H9 (cell line): ENCODE measurements at places on chromosomes 7 and 10. TPM values are rescaled to one million over a fixed set of nuclear protein-coding genes. Genes with fewer than 3 reads are reported as not detected.
A peak's percentile ranks its signal among the peaks of the same experiment; 100 is the strongest.

Gene HTR5A
- total RNA-seq: not detected in 2 replicates

Gene PTPRZ1
- 69.5 and 74.2 TPM in 2 replicates for total RNA-seq

Gene HOXA4
- total RNA-seq: not detected in 2 replicates

Gene TEX47
- total RNA-seq: not detected in 2 replicates

Gene CRHR2
- 0.07 and 0.13 TPM in 2 replicates for total RNA-seq

Gene NACAD
- 6.4 and 8.0 TPM in 2 replicates for total RNA-seq

Gene ANKRD26
- total RNA-seq: 9.3 and 9.4 TPM in 2 replicates

- no peak for DNase-seq
- peaks cover 37% of the 10 kb centered on the region for H3K36me3 ChIP-seq
- H3K27ac ChIP-seq: no peak overlapping the region
Measured at GRCh38 chr10:58044072-58044471, 223.6 kb downstream of the IPMK start.

- no peak overlapping the region for H3K4me3 ChIP-seq
- DNase-seq: peak; percentile 73
- peaks cover 3% of the 10 kb centered on the region; the same call in 1 of the 2 replicates for H3K4me1 ChIP-seq
Measured at GRCh38 chr7:30688718-30689221, 6.5 kb upstream of the CRHR2 start.

- H3K27ac ChIP-seq: no peak overlapping the region
- no peaks in the 10 kb centered on the region for H3K4me1 ChIP-seq
- no peaks in the 10 kb centered on the region for H3K36me3 ChIP-seq
- H3K4me3 ChIP-seq: no peak overlapping the region
- no peak for DNase-seq
Measured at GRCh38 chr10:36094096-36094495, 452.0 kb upstream of the FZD8 start.

GRCh38 chr10:118900617-118901016, 128.9 kb upstream of the NANOS1 start:
- H3K27ac ChIP-seq: no peak overlapping the region
- no peak for DNase-seq
- H3K4me1 ChIP-seq: no peaks in the 10 kb centered on the region

DNA sequence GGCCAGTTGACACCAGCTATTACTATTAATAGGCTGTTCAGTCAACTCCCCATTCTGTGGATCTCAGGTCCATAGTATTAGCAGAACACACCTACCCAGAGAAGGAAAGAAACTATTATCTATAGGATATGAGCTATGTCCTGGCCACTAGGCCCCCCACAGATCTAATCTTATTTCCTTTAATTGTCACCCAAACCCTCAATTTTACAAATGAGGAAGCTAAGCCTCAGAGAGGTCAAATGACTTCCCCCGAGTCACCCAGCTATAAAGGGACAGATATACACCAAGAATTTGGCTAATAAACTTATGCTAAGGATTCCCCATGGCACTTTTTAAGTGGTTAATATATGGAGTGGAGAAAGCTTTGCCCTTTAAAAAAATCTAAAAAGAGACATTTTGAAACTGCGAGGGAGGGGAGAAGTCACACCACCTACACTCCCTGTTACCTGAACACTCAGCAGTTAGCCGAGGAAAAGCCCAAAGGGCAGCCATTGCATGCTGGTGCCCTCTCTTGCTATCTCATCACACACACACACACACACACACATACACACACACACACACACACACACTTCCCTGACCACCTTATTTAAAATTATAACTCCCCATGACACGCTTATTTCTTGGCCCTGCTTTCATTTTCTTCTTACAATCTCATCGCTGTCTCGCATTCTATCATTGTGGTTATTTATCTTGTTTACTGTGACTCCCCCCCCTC, 157.0 kb upstream of the ADO start:
- no peak overlapping the region for H3K27ac ChIP-seq
- H3K4me3 ChIP-seq: no peak overlapping the region
- no peaks in the 10 kb centered on the region for H3K4me1 ChIP-seq
- no peak for DNase-seq
- no peaks in the 10 kb centered on the region for H3K27me3 ChIP-seq

DNA sequence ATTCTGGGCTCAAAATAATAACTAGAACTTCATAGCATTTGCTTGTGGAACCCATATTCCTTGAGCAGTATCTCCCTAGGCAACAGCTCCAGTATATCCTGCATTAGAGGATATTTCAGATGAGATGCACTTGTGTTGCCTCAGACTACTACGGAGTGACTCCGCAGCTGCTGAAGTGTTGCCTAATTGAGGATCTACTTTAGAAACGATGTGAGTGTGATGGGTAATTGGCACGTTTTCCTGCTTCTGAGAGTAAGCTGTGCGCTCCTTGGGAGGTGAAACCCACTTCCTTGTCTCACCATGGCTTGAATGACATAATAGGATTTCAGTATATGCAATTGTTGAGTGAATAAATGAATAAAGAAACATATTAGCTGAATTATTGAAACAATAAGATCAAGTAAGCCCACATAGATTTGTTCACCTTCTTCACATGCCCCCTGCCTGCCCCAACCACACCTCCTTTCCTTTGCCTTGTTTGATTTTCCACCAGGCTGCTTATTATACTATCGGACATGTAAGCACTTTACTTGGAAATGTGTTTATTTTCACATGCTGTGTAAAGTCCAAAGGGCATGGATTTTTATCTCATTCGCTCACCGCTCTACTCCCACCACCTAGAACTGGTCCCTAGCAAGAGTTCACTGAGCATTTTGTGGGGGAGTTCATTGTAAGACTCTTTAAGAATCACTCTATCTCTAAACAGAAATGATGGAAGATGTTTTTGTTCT, 303.8 kb downstream of the KCNMA1 start:
- H3K36me3 ChIP-seq: no peaks in the 10 kb centered on the region
- no peaks in the 10 kb centered on the region for H3K4me1 ChIP-seq
- H3K27ac ChIP-seq: no peak overlapping the region
- no peak overlapping the region for H3K4me3 ChIP-seq
- no peak for DNase-seq

GRCh38 chr7:132152131-132152889, 424.0 kb downstream of the PLXNA4 start:
- no peak overlapping the region for H3K27ac ChIP-seq
- DNase-seq: no peak
- H3K36me3 ChIP-seq: no peaks in the 10 kb centered on the region
- no peaks in the 10 kb centered on the region; the same call in 1 of the 2 replicates for H3K27me3 ChIP-seq

- DNase-seq: no peak
- peaks cover 17% of the 10 kb centered on the region for H3K36me3 ChIP-seq
- no peak overlapping the region for H3K4me3 ChIP-seq
- H3K27me3 ChIP-seq: no peaks in the 10 kb centered on the region
- no peak overlapping the region for H3K27ac ChIP-seq
- H3K4me1 ChIP-seq: peaks cover 12% of the 10 kb centered on the region; the same call in 1 of the 2 replicates
Measured at GRCh38 chr10:86815035-86815617, 58.7 kb downstream of the BMPR1A start.

- H3K36me3 ChIP-seq: peaks cover 17% of the 10 kb centered on the region
- no peaks in the 10 kb centered on the region for H3K27me3 ChIP-seq
- peaks cover 9% of the 10 kb centered on the region; the same call in 1 of the 2 replicates for H3K4me1 ChIP-seq
- DNase-seq: no peak
- peak overlapping the region; percentile 54 for H3K27ac ChIP-seq
Measured at GRCh38 chr7:101933688-101934121, 116.3 kb downstream of the CUX1 start.

- H3K36me3 ChIP-seq: peaks cover 56% of the 10 kb centered on the region
- H3K4me3 ChIP-seq: no peak overlapping the region
- H3K4me1 ChIP-seq: no peaks in the 10 kb centered on the region
- no peak overlapping the region for H3K27ac ChIP-seq
- DNase-seq: no peak
Measured at GRCh38 chr7:75565132-75565837, 73.2 kb downstream of the SPDYE5 start.

- no peak overlapping the region for H3K27ac ChIP-seq
- no peak for DNase-seq
- H3K4me1 ChIP-seq: no peaks in the 10 kb centered on the region; the same call in 1 of the 2 replicates
- H3K36me3 ChIP-seq: no peaks in the 10 kb centered on the region
Measured at GRCh38 chr10:98463976-98464754, 17.4 kb upstream of the HPS1 start.

DNA sequence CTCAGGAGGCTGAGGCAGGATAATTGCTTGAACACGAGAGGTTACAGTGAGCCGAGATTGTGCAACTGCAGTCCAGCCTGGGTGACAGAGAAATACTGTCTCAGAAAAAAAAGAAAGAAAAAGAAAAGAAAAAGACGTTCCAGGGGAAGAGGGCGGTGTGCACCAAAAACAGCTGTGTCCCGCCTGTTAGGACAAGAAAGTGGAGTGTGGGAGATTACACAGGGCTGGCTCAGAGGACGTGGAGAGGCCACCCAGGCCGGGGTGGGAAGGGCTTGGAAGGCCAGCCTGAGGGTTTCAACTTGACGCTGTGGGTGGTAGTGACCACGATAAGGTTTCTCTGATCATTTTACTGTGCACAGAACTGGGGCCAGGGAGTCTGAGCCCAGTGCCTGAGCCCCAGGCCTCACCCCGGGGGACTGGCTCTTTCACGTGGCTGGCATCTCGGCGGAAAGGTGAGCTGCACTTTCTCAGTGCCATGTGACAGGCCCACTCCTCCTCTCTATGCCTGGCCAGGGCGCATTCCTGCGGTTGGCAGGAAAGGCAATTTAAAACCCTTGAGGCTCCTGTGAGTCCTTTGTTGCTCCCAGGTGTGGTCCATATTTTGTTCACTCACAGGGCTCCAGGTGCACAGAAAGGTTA, 13.9 kb downstream of the RHBDD2 start:
- H3K27ac ChIP-seq: no peak overlapping the region
- no peak overlapping the region for H3K4me3 ChIP-seq
- H3K27me3 ChIP-seq: no peaks in the 10 kb centered on the region

DNA sequence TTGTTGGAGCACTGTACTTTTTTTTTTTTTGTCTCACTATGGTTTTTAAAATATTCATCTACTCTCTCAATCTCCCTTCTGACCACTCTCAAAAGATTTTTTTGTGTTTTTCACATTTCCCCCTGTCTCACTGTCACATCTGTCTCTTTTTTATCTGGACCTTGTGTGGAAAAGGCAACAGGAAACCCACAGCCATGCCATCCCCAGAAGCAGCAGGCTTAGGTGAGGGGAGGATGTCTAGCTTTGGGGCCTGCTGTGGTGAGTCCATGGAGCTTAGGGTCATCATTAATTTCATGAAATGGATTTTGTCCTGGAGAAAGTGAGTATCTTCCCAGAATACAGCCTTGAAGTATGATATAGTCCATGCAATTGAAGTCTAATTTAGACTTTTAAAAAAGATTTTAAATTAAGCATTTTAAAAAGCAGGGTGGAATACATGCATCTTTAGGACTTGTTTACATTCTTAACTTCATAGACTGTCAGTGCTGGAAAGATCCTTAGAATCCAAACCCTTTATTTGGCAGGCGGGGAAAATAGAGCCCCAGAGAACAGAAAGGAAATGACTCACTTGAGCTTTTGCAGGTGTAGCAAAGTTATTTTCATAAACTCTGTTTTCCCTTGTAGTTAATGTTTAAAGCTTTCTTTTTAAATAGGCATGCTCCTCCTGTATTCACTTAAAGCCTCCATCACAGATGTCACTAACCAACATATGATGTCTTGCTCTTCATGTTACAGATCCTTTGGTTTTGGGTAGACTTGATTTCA, 25.1 kb downstream of the MINDY4 start:
- H3K27me3 ChIP-seq: no peaks in the 10 kb centered on the region
- H3K36me3 ChIP-seq: no peaks in the 10 kb centered on the region; the same call in 2 of the 3 replicates
- DNase-seq: no peak
- H3K4me3 ChIP-seq: no peak overlapping the region
- no peaks in the 10 kb centered on the region for H3K4me1 ChIP-seq
- no peak overlapping the region for H3K27ac ChIP-seq

DNA sequence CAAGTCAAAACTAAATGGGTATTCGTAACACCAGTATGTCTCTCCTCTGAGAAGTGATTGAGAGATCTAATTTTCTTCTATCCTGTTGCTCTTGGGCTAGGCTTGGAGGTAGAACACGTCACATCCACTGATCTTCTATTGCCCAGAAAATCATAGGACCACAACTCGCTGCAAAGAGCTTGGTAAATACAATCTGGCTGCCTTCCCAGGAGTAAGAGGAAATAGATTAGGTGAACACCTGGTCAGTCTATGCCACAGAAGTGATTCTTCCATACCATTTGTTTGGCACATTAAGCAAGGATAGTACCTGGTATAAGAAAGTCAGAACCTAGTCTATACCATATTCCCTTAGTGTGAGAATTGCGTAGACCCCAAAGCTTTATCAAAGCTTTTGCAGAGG, 129.3 kb upstream of the PHYHIPL start:
- no peaks in the 10 kb centered on the region for H3K4me1 ChIP-seq
- no peaks in the 10 kb centered on the region for H3K27me3 ChIP-seq
- no peak overlapping the region for H3K27ac ChIP-seq

- no peaks in the 10 kb centered on the region; the same call in 1 of the 2 replicates for H3K4me1 ChIP-seq
- peak; percentile 56 for DNase-seq
- H3K27me3 ChIP-seq: no peaks in the 10 kb centered on the region
- no peak overlapping the region for H3K27ac ChIP-seq
- no peak overlapping the region; the same call in 2 of the 3 replicates for H3K4me3 ChIP-seq
- H3K36me3 ChIP-seq: no peaks in the 10 kb centered on the region
Measured at GRCh38 chr10:71998840-71999194, 34.6 kb downstream of the CHST3 start.

DNA sequence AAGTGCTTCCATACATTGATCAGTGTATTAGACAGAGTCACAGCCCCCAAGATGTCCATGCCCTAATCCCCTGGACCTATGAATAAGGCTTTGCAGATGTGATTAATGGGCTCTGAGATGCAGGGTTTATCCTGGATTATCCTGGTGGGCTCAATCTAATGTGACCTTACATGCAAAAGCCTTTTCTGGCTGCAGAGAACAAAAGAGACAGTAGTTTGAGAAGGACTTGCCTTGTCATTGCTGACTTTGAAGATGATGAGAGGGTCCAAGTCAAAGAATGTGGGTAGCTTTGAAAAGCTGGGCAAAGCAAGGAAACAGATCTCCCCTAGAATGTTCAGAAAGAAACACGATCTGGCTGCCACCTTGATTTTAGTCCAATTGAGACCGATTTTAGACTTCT, 238.7 kb downstream of the CCSER2 start:
- H3K4me3 ChIP-seq: no peak overlapping the region
- no peaks in the 10 kb centered on the region for H3K27me3 ChIP-seq
- H3K4me1 ChIP-seq: peaks cover 2% of the 10 kb centered on the region; the same call in 1 of the 2 replicates
- no peak overlapping the region for H3K27ac ChIP-seq

DNA sequence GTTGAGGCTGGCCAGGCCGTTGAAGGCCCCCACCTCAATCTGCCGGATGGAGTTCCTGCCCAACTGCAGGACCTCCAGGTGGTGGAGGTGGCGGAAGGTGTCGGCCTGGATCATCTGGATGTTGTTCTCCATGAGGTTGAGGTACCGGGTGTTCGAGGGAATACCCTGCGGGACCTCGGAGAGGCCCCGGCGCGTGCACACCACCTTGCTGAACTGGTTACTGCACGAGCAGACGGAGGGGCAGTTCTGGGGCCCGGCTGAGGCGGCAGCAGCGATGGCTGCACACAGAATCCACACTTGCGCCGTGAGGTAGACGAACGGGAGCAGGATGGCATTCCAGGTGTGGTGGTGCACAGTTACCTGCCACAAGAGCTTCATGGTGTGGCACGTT, 979 bp downstream of the LRRC4 start:
- no peak overlapping the region for H3K27ac ChIP-seq
- peaks cover 7% of the 10 kb centered on the region; the same call in 1 of the 2 replicates for H3K27me3 ChIP-seq
- peak overlapping the region; percentile 91 for H3K4me3 ChIP-seq
- H3K36me3 ChIP-seq: peaks cover 15% of the 10 kb centered on the region
